Left renal cortex interstitium (tissue), 4 donors: ENCODE measurements at places on chromosomes 1 and 21.

DNA sequence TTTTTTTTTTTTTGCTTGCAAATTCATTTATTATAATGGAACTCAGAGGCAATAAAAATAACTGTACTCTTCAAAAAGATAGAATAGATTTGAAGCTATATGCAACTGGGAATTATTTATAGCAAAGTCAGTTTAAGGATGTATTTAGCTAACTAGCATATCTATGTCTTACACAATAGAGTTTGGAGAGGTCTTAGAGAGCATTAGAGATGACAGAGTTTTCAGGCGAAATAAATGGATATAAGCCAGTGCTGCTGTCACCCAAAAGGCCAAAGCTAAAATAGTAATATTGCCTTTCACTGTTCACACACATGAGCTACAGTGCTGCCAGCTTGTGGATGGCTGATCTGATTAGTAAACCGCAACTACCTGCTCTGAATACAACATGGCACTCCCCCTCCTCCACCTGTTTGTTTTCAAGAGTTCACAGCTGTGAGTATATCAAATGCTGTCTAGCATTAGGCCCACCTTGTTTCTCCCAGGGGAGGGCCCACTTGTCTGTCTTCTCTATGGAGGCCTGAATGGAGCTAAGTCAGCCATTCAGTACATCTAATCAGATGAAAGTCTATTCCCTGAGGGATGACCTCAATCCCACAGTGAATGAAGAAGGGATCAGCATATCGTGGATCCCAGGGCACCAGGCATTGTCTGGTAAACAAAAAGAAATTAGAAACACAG, 25.2 kb upstream of the SSX2IP start:
- DNase-seq = no peak

- no peak for DNase-seq
Observed at GRCh38 chr1:186443638-186444037, 17.3 kb downstream of the PDC start.

DNA sequence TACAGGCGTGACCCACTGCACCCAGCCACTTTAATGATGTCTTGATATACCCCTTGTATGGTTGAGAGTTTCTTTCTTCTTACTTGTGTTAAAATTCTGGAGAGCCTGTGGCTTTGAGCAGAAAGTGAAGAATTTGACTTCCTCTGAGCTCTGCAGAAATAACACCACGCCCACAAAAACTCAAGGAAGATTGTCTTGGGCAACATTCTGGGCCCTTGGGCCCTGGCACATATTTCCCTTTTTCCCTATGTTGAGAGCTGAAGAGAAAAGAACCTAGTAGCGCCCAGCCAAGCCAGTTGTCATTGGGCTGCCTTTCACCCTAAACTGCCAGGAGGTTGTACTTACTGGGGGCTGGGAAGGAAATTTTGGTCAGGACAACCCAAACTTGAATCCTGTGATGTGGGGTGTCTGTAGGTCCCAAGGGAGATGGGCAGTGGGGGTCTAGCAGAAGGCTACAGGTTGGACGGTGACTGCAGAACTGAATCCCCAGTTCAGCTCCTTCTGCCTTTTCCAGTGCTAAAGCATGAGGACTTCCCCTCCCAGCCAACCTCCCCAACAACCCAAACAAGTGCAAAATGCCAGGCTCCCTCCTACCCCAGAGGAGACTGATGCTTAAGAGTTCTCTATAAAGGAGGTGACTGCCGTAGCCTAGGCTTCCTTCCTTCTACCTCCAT, 11.7 kb upstream of the SNAPIN start:
- DNase-seq = no peak

DNA sequence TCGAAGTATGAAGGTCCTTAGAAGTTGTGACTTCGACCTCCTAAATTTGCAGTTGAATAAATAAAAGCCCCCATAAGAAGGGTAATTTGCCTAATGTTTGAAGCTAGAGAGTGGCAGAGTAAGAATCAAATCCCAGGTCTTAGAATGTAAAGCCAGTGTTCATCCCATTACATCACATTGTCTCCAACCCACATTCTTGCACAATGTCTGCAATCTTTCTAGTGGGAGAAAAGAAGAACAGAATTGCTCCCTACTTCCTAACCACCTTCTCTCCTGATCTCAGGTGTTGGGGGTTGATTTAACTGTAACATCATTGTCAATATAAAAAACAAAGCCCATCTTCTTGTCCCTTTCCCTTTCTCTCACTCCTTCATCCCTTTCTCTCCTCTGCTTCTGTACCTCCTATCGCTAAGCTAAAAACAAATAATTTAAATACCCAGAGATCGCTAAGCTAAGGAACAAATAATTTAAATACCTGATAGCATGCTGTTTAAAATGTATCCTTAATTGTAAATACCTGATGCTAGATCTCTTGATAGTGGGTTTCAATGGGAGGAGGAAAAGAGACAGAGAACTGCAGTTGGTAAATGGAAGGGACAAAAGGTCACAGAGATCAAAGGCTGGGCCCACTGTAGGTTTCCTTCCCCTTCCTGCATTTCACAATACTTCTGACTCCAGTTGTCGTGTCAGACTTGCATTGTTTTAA, 32.1 kb upstream of the CCDC190 start:
- no peak for DNase-seq

DNA sequence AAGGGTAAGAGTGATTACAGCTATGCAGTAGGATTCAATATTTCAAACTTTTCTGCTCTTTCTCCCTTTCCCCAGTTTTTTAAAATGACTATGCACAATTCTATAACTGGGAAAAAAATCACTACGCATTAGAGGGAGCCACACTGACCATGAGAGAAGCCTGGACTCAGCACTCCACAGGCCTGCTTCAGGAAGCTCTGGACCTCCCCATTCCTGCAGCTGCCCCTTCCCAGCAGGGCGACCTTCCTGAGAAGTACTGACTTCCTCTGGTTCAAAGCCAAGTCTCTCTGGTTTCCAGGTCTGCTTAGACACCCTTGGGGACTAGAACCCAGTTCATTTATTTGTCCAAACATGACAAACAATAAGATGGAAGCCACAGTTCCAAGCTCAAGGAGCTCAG, 42.0 kb upstream of the CLSTN1 start:
- no peak for DNase-seq

DNA sequence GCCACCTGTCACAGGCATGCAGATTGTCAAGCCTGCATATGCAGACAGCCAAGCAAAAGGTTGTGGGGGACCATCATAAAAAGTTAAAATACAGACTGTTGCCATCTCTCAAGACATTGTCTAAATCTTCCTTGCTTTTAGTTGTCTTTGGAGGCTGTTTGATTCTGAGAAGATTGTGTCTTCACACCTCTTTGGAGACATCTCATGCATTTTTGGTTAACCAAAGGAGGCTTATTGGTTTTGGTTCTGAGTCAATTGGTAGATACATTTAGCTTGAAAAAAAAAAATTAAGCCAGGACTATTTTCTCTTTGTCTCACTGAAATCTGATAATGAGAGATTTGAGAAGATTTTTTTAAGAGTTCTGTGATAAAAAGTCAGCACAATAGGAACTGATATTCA, 217.6 kb downstream of the LYPLAL1 start:
- DNase-seq = no peak

- DNase-seq = no peak
Observed at GRCh38 chr1:91007092-91007491, 14.7 kb downstream of the ZNF644 start.

- DNase-seq = no peak
Observed at GRCh38 chr1:104932949-104933679, 1183.4 kb downstream of the AMY1C start.

GRCh38 chr1:7985851-7986612, 24.5 kb downstream of the PARK7 start:
- DNase-seq = no peak

DNA sequence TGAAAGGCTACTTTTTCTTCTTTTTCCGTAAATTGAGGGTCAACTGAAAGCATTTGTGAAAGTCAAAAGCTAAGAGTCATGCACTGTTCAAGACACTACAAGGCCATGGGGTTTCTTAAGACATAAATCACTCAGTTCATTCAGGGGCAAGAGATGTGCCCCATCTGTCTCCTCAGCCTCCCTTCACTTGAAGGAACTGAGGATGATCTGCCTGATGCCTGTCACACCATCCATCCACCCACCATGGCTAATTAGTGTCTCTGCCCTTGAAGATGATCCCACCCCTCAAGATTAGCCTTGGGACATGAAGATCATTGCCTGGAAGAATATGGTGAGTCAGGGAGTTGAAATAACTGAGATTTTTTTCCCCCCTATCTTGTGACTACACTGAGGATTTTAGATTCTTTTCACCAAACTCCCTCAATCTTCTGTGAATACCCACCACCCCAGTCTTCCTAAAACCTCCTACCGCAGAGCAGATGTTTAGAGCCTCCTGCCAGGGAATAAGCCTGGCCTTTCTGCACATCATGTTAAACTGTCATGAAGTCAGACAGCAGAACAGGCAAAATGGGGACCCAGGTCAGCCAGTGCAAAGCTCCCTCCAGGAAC, 88.6 kb upstream of the LMO4 start:
- DNase-seq = no peak

- no peak for DNase-seq
Observed at GRCh38 chr1:115744646-115745275, 23.8 kb downstream of the CASQ2 start.

GRCh38 chr1:28811766-28812668, at the start of gene OPRD1:
Gene OPRD1 (plus strand): TSS chr1:28812170. CDS start chr1:28812384, 214 bp downstream.
- no peak for DNase-seq

DNA sequence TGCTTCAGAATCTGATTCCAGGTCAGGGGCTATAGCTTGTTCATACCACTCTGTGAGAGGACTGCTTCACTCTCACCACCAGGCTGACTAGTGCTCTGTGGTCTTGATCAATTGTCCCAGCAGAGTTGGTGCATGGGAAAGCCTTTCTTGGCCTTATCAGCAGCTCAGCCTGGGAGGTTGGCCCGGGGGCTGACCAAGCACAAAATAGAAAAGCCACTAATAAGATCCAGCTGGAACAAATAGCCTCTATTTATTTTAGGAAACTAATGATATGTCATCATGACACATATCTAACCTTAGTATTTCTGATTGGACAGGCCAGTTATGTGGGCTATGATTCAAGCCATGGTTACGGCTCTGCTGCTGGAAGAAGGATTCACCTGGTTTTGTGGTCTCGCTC, 134.2 kb downstream of the GDAP2 start:
- DNase-seq = no peak

DNA sequence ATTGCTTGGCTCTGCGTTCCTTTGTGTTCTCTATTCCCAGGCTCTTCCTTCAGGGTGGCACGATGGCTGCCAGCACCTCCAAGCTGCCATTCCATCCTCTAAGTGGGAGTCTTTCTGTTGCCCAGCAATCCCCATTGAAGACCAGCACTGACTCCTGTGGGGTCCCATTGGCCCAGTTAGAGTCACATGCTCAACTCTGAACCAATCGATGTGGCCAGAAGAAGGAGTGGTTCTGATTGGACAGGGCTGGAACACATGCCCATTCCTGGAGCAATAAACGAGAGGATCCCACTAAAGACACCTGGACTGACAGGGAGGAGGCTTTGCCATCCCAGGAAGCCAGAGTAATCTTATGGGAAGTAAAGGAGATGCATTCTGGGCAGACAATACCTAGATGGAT, 97.2 kb upstream of the IGSF21 start:
- DNase-seq = no peak

DNA sequence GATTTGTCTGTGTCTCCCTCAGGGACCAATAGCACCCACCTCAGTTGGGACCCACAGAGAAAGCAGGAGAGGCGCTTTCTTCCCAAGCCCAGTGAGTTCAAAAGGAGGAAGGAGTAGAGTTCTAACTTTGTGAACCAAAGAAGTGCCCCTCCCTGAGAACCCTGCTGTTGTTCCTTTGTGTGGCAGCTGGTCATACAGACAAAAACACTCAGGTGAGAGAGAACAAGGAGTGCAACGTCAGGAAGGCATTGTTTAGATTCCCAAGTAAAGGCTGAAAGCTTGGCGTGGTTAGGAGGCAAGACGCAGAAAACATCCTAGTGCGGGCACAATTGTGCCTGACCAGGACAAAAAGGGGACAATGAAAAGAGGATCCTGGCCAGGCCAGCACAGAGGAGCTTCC, 654.6 kb downstream of the KIF26B start:
- no peak for DNase-seq
